NCI-H1436 (cell line): ENCODE measurements at places on chromosomes 1 and 21.

DNA sequence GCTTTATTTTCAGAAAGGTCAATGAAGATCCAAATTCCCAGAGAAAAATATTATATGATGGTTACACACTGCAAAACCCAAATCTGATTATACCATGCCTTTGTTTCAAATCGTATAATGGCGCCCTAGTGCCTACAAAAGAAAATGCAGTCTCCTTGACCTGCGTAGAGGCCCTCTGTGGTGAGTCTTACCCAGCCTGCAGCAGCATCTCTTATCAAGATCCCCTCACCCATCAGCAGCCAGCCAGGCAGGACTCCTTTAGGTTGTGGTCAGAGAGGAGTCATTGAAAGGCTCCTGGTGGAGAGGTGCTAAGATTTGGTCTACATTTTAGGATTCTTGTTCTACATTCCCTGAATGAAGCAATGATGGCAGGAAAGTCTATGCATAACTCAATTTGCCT is 23.7 kb upstream of the DAB1 start:
- DNase-seq: no peak

DNA sequence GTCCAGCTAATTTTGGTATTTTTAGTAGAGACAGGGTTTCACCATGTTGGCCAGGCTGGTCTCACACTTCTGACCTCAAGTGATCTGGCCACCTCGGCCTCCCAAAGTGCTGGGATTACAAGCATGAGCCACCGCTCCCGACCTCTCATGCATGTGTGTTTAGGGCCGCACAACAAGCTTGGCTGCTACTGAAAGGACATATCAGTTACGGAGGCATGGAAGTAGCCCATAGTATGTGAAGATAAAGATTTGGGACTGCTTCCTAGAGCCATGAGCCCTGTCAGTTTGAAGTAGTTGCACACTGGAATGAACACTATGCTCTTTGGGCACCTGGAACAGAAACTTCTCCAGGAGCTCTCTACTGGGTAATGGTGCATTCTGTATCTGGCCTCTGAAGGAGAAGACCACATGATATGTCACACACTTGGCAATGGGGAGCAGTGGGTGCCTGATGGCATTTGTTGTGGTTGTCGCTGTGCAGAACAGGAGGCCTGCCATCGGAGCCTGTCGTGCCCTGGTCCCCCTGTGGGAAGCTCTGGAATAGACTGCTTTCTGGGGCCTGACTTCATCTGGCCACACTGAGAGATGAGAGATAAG is 144.7 kb upstream of the KIF26B start:
- no peak for DNase-seq

- DNase-seq: no peak
These were observed 11.7 kb downstream of the AVPR1B start for GRCh38 chr1:206105464-206105995.

- DNase-seq: no peak
These were observed 2.7 kb downstream of the SLC35F3 start for GRCh38 chr1:233907151-233907550.

- no peak for DNase-seq
These were observed 14.4 kb upstream of the SLC2A7 start for GRCh38 chr1:9040659-9041030.

DNA sequence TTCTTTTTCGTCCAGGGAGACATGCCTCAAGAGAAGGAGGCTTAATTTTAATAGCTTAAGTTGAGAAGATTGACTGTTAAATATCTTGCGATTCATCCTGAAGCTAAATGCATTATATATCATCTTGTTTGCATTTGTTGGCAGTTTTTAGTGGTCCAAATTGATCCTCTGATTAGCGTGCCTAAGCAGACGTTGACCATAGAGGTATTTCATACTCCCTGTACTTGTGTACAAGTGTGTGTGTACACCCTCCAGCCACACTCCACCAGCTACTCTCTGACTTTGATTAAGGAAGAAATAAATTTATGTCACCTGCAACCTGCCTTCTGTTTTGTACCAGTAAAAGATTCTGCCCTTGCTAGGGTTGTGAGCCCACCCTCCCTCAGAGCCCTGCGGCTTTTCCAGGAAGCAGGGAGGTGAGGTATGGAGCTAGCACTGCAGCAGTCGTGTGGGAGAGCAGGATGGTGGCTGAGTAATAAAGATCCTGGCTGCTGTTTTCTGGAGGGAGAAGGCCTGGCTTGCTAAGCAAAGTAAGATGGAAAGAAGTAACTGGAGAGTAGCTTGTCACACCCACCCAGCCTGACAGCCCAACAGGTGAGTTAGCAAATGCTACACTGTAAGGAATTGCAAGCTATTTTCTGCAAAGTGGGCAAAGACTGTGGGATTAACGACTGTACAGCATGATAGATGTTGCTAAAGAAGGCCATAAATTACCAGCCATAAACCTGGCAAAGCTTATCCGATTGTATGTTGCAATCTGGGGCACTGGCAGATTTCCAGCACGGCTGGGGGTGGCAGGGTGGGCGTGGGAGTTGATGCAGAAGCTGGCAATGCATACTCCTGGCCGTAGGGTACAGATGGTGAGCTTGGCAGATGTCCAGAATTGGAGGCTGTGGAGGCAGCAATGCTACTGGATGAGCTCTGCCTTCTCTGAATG is 170.2 kb downstream of the TNR start:
- DNase-seq: no peak

- DNase-seq: no peak
These were observed 8.4 kb upstream of the SLC19A1 start for GRCh38 chr21:45550522-45551210.

DNA sequence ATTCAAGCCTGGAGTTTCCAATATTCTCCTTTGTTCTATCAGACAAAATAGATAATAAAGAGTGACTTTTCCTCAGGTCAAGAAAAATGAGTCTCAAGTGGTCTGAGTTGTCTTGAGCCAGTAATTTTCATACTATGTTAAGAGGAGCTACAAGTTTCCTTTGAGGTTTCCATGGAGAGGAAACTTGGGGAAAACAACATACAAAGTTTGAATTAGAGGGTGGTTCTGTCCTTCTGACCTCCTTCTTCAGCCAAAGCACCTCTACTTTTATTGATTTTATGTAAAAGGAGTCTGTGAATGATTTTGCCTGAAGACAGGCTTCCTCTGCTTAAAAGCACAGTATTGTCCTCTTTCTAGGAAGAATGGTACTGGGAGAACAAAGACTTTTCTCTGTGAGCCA is 497.2 kb upstream of the PKN2 start:
- DNase-seq: no peak

GRCh38 chr1:14597343-14598006 is 1.0 kb upstream of the KAZN start:
- no peak for DNase-seq

- peak; percentile 46 for DNase-seq
These were observed 121.9 kb downstream of the TIAM1 start for GRCh38 chr21:31222142-31222541.

DNA sequence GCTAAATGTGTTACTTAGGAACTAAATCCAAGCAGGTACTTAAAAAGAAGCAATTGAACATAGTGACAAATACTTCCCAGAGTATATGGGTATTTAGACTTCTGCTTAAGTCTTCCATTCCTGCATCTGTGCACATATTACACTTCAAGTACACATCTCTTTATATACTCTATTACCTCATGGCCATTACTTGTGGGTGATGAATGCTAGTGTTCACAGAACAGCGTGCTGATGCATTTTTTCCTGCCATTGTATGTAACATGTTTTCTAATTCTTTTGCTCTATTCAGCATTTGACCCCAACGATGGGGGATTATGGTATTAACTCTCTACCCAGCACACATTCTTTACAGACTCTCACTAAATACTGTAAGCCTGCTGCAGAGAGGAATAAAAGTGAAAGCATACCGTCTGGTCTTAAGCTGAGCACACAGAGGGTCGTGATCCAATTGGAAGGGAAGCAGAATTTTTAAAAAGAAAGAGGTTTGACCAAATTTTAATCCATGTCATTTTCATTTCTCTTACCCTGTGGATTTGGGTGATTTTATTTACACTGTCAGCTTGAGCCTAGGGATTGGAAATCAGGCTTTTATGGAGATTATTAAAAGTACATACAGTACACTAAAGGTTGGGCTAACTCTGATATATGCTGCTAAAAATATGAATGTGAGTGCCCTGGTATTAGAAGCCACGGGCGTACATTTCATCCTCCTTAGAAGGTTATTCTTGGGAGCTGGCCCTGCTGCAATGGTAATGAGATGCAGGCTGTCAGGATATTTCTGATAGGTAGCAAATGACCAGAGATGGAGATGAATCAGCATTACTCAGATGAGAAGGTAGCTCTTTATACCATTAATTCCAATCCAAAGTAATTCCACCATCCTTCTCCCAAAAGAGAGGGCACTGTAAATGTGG is 95.5 kb upstream of the PROX1 start:
- DNase-seq: no peak

DNA sequence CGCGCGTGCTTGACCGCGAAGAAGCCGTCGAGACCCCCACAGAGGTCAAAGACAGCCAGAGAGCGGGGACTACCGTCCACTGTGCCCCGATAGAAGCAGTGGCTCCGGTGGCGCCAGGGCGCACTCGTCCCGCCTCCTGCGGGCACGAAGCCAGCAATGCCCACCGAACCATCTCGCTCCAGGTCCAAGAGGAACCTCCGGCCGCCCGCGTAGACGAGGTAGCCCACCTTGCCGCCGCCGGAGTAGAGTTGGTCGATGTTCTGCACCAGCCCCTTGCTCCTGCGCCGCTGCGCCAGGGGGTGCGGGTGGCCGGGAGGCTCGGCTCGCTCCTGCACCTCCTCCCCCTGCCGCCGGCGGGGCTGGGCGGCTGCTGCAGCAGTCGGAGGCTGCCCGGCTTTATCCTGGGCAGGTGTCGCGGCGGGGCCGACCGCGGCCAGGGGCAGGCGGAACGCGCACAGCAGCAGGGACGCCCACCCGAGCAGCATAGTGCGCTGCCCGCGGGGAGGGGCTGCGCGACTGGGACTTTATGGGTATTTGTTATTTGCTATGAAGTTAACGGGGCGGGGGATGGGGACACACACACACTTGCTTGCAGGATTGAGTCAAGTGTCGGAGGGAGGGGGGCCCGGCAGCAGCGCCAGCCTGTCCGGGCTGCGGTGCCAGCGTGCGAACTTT is 844 bp downstream of the ADAMTS5 start:
- no peak for DNase-seq

DNA sequence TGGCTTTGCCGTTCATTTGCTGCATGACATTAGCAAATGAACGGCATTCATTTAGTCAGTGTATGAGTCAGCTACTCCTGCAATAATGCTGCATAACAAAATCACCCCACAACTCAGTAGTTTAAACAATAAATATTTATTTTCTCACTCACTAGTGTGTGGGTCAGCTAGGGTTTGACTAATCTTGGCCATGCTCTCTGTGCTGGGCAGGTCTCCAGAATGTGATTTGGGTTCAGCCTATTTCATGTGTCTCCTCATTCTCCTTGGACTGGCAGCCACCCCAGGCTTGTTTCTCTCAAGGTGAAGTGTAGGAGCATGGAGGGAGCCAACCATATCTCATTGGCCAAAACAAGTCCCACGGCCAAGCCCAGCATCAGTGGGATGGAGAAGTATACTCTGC is 104.3 kb downstream of the LACTBL1 start:
- DNase-seq: no peak

DNA sequence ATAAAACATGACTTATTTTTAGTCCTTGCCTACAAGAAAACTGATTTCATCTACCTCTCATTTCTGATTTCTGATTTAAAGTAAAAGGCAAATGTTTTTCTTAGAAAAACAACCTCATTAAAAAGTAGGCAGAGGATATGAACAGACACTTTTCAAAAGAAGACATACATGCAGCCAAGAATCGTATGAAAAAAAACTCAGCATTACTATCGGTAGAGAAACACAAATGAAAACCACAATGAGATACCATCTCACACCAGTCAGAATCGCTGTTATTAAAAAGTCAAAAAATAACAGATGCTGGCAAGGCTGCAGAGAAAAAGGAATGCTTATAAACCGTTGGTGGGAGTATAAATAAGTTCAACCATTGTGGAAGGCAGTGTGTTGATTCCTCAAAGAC is 16.2 kb downstream of the ODR4 start:
- DNase-seq: no peak

DNA sequence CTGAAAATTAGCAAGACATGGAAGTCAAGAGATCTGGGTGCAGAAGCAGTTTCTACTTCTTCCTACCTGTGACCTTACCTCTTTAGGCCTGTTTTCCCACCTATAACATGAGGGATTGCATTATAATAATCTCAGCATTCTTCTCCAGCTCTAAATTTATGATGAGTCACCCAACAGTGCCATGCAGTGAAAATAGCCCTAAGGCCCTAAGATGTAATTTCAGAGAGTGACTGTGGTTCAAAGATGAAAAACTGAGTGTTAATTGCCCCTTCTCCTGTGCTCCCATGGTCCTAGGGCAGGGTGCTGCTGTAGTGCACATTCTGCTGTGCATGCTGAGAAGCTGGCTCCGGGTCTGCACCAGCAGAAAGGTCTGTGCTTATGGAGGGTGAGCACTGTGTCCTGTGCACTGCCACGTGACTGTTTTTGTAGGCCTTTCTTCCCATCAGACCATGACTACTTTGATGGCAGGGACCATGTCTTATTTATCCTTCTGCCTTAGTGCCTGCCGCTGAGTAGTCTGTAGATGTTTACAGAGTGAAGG is 29.7 kb downstream of the JUN start:
- no peak for DNase-seq

DNA sequence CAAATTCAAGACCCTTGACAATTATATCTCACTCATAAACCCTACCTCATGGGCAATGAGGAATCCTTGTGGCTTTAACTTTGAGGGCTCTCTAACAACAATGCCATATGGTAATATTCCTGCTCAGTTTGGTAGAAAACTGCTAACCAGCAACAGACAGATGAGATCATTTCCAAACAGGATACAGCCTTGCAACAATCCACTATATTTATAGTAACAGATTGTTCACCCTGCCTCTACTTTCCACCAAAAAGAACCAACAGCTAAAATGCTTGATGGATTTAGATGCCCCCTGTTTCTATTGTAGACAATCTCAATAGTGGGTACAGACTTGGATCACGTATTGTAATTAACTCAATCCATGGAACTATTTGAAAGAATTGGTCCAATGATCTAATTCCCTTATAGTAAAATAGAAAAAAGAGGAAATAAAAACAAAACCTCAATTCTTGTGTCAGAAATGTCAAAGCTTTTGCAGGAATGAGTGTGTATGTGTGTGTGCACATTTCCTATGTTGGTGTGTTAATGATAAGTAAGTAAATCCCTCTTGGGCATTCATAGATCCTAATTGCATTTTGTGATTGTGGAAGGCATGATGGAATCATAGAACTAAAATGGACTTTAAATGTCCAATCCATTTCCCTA is 100.0 kb upstream of the EDEM3 start:
- no peak for DNase-seq

- DNase-seq: no peak
These were observed 10.4 kb upstream of the TMEM240 start for GRCh38 chr1:1550591-1551432.

DNA sequence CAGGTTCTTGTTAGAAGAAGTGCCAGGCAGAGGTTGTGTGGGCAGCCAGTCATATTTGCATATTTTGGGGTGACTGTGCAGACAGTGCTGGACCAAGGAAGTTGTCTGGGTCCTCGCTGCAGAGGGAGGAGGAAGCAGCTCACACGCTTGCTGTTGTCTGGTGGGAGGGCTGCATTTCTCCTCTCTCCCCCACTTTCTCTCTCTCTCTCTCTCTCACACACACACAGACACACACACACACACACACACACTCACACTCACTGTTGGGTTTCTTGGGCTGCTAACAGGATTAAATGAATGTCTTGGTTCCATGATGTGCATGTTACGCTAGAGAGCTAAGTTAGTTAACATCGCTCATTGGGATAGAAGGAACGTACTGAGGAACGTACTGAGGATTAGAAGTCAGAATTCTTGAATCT is 72.9 kb downstream of the AGPAT3 start:
- no peak for DNase-seq

GRCh38 chr1:1033009-1033587 is 13.2 kb downstream of the AGRN start:
- peak; percentile 96 for DNase-seq
